ENCODE measurements at places on chromosomes 2 and 18.

GRCh38 chr2:37784071-37784758, 112.8 kb upstream of the CDC42EP3 start:
- DNase-seq, result no peak

- DNase-seq, result no peak
These were observed 53.3 kb downstream of the C1D start for GRCh38 chr2:68009526-68009925.

DNA sequence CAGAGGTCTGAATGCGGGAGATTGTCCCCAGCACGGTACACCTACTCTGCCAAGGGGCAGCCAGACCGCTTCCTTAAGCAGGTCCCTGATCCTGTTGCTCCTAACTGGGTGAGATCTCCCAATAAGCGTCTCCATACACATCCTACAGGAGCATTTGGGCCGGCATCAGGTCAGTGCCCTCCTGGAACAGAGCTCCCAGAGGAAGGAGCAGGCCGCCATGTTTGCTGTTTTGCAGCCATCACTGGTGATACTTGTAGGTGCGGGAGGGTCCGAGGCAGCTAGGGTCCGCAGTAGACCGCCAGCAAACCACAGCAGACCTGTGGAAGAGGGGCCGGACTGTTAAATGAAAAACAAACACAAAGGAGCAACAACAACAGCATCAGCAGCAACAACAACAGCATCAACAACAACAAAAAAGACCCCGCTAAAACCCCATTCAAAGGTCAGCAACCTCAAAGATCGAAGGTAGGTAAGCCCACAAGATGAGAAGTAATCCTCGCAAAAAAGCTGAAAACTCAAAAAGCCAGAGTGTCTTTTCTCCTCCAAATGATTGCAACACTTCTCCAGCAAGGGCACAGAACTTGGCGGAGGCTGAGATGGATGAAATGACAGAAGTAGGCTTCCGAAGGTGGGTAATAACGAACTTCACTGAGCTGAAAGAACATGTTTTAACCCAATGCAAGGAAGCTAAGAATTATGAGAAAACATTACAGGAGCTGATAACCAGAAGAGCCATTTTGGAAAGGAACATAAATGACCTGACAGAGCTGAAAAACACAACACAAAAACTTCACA, 79.0 kb upstream of the CDH7 start:
- no peak for DNase-seq

DNA sequence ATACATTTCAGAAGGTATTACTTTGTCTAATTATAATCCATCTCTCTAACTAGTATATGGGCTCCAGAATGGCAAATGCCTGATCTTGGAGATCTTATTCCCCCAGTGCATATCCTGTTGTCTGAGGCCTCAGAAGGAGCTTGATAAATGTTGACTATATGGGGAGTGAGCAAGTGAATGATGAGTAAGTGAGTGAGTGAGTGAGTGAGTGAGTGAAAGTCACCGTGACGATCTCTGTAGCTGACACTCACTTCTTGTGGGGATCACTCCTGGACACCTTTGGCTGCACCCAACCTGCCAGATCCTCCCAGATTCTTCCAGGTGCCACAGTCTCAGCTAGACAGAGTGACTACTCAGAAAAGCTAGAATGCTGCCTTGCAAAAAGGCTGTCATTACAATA, 2.8 kb downstream of the XDH start:
- no peak for DNase-seq

- no peak for DNase-seq
These were observed 63.5 kb upstream of the FN1 start for GRCh38 chr2:215499331-215499730.

- no peak for DNase-seq
These were observed 88.9 kb downstream of the ITGA4 start for GRCh38 chr2:181546086-181546485.

- DNase-seq, result no peak
These were observed 132.6 kb downstream of the PKP4 start for GRCh38 chr2:158589303-158589702.

DNA sequence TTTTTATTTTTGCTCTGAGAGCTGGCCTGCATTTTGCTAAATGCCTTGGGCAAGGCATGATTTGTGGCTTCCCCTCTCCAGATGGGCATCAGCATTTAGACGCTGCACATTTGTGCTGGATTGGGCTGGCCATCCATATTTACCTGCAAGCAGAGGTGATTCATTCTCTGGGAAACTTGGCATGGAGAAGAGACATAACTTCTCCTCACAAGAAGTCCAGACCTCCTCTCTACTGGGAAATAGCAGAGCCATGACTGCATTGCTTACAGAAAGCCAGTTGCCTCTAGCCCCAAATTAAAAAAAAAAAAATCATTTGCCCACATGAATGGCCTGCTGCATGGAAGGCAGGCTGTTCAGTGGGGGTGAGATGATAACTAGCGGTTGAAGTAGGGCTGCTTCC, 120.1 kb downstream of the ACTR3 start:
- no peak for DNase-seq

DNA sequence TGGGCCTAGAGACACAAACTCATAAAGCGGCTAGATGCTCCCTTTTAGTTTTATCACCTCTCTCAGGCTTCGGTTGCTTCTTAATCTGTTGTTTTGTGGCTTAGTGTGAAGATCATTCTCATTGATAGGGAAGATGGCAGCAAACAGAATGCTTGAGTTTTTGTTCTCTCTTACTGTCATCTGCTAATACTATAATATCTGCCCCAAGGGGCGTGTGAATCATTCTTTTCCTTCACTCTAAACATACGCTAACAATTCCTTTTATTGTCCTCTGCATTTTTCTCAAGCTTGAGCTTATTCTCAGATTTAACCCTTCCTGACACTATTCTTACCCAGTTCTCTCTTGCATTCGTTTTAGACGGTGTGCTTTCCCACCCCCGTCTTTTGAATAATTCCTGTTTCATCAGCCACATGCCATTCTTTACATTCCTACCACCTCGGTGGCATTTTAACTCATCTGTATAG, 323.9 kb upstream of the NRP2 start:
- no peak for DNase-seq

DNA sequence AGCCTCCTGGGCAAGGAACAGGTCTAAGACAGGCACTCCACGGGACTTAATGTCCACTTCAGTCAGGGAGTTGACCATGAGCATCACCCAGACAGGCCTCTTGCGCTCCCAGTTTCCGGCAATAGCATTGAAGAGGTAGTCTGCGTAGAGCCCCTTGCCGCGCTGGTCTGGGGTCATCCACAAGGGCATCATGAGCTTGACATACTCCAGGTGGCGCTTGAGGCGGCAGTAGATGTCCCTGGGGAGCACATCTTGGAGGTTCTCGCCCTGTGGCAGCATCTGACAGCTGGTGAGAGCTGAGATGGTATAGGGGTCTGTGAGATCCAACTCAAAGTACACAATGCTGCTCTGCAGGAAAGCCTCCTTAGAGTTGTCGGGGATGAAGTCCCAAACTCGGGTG, 10.6 kb downstream of the TRABD2A start:
- DNase-seq, result no peak

GRCh38 chr18:72672364-72673184, 128.4 kb upstream of the CBLN2 start:
- DNase-seq, result no peak

GRCh38 chr2:223784221-223784772, 53.1 kb downstream of the AP1S3 start:
- DNase-seq, result no peak

- DNase-seq, result no peak
These were observed 69.2 kb downstream of the NABP1 start for GRCh38 chr2:191747170-191747530.

DNA sequence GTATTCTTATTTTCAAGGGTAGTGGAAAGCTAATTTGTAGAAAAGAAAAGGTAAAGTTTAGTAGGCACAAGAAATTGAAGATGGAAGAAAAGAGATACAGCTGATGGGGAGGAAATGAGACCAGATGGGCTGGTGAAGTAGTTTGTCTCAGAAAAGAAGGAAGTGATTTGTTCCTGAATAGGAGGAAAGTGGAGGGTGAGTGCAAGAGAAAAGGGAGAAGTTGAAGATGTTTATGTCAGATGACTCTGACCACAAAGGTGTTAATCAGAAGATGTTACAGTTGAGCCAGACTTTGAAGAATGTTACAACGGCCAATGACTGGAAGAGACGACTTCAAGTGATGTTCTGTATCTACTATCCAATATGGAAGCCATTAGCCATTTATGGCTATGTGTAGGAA, 21.2 kb downstream of the ZSCAN30 start:
- no peak for DNase-seq

DNA sequence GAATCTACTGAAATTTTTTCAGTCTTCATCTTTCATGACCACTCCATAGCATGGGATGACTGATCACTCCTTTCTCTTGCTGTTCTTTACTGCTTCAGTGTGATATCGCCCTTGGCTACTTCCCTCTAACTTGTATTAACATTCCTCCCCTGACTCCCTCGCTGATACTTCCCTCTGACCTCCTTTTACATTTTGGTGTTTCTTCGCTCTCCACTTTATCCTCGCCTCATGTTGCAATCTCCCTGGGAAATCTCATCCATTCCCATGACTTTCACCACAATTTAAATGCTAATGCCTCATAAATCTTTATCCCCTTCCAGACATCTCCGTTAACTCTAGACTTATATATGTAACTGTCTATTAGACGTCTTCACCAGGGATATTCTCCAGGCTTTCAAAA, 167.3 kb downstream of the IKZF2 start:
- no peak for DNase-seq

GRCh38 chr2:30781961-30782533, 25.2 kb downstream of the CAPN13 start:
- no peak for DNase-seq

DNA sequence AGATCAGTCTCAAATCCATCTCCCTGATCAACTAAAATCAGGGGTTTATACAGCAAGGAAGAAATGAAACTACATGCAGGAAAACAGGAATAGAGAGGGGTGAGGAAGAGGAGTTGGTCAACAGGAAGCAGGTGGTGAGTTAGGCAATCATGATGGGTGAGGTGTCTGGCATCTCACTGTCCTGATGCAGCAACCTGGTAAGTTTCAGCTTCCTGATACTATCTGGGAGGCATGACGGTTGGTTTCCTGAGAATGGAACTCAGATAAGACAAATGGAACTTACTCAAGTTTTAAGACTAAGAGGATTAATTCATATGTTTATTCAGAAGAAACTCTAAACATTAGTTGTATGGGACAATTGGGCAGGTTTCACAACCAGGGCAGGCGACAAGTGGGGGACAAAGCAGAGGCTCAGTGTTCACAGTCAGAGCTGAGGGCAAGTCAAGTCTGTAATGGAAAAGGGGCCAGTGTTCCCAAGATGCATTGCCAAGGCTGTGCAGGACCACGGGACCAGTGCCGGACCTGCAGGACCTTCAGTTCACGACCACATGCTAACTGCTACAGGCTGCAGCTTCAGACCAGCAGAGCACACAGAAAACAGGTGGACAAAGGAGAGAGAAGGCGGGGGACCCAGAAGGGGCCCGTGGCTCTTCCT, 17.7 kb upstream of the GALM start:
- no peak for DNase-seq

DNA sequence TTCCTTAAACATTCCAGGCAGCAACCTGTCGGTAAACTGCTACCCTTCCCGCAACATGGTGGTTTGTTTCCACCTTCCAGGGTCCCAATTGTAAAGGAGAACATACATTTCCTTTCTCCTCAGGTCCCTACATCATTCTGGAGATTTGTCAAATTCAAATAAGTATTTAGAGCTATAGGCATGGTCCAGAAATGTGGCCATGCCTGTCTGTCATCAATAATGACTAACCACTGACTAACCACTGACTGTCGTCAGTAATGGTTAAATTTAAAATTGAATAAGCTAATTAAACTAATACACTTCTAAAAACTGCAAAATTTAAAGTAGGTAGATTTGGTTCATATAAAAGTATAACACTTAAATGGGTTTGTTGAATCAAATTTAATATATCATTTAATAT, 984.0 kb upstream of the SLC39A10 start:
- no peak for DNase-seq

- no peak for DNase-seq
These were observed 239.1 kb downstream of the HDAC4 start for GRCh38 chr2:239161711-239162140.

DNA sequence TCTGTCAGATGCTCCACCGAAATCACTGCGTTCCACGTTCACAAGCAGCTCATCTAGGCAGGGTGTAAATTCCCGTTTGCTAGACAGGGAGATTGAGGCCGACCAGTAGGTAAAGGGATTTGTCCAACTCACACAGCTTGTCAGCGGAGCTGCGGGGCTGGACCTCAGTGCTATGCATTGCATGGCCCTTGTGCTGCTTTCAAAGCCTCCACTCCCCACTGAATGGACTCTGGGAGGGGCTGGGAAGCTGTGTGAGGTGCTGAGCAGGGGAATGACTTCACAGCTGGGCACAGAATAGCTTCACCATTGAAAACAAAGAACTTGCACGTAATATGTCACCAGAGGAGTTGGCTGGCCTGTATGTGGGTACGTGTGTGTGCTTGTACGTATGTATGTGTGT, 21.4 kb downstream of the CELF4 start:
- no peak for DNase-seq

DNA sequence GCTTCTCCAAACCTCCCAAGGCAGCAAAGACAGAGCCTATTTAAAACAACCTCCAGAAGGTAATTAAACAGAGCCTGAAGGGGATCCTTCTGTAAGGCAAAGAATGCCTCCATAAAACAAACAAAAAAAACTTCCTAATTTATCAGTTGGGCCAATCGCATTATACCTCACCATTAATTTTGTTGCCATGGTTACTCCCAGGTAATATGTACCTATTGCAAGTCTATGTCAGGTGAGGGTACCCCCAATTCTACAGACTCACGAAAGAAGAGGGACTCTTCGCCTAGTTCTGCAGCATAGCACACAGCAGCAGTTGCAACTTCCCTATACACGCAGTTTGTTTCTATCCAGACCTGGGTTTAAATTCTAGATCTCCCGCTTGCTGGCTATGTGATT, 38.8 kb downstream of the SFXN5 start:
- DNase-seq, result no peak

GRCh38 chr2:27356056-27356381, 545 bp downstream of the GTF3C2 start:
- peak; percentile 23 for DNase-seq

GRCh38 chr2:160583813-160584537, 90.4 kb upstream of the RBMS1 start:
- no peak for DNase-seq

DNA sequence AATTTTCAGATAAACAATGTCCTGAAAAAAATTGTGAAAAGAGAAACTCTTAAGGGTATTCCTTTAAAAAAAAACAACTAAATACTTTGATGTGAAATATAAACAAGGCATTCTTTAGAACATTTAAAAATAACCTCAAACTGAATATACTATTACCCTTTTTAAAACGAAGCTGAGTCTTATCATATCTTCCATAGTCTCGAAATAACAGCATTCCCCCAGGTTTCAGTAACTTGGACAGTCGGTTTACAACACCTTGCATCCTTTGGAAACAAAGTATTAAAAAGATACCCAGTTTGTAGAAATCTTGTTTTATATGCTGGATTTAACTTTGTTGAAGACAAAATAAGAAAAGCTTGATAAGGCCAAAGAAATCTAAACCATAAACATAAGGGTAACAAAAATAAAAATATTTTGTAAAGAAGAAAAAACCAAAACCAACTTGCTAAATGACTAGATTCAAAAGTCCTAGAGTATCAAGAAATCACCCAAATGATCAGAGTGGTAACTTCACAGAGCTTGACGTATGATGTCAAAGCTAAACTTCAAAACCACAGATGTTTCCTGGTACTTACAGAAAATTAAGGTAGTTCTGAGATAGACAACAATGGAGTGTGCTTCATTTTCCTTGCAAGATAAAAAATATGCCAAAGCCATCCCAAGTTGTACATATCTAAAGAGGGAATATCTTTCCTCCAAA, 107.8 kb downstream of the METTL8 start:
- DNase-seq, result no peak
